ENCODE measurements at places on chromosomes 6 and 20. TPM values are rescaled to one million over a fixed set of nuclear protein-coding genes. Genes with fewer than 3 reads are reported as not detected.

GRCh38 chr20:24006626-24007025 lies 18.0 kb upstream of the GGTLC1 start:
- DNase-seq = no peak

DNA sequence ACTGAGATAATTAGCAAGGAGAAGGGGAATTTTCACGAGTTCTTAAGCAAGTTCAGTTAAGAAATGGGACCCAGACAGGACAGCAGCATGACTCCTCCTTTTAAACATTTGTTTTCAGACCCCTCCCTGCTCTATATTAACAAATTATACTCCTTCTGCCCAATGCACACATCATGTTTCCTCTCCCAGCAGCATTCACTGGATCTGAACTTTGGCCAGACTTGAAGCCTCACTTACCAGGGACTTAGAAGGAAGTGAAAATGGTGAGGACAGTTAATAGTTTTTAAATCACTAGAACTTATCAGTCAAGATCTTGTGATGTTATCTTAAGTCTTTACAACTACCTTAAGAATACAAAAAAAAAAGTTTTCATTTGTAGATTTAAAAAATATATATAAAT lies 1174.7 kb upstream of the MAP3K7 start:
- DNase-seq = no peak

DNA sequence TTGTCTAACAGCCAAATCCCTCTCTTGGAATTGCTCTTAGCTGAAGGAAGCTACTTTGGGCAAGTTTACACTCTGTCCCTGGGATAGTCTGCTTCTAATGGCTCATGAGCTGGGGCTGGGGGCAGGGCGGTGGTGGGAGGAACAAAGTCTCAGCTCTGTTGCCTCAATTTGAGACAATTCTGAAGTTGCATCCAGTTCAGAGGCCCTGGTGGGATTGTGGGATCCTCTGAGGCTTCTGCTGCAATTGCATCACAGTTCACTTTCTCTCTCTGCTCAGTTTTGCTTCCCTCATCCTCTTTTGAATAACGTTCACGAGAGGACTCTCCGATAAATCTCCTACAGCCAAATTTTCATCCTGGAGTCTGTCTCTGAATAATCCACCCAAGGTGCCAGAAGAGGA lies 440.6 kb upstream of the SLC35B3 start:
- DNase-seq = no peak

ECT2L gene
- 0.55 TPM for polyA plus RNA-seq

Measured in left kidney (tissue), 8 donors.